Activated CD4-positive, CD25-positive, alpha-beta regulatory T cell (primary cell): ENCODE measurements at places on chromosomes 6 and 20.

DNA sequence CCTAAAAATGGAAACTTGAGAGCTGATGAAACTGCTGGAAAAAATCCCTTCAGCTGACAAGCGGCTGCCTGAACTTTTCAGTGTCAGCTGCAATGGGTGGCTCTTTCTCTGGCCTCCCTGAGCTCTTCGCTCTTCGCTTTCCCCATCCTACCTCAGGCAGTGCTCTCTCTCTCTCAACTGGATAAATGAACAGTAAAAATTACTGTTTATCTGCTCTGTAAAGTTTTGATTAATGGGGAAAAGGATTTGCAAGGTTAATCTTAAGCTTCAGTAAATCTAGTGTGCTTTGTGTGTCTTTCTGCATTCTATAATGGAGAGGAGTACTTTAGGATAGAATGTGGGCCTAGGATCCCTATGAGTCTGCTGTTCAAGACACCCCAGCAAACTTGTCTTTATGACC lies 35.1 kb downstream of the TMEM14A start:
- no peak for DNase-seq

- DNase-seq, result no peak
Measured at GRCh38 chr6:90574610-90575009, 12.3 kb downstream of the MAP3K7 start.

GRCh38 chr6:128017288-128017687 lies 116.4 kb upstream of the THEMIS start:
- no peak for DNase-seq

DNA sequence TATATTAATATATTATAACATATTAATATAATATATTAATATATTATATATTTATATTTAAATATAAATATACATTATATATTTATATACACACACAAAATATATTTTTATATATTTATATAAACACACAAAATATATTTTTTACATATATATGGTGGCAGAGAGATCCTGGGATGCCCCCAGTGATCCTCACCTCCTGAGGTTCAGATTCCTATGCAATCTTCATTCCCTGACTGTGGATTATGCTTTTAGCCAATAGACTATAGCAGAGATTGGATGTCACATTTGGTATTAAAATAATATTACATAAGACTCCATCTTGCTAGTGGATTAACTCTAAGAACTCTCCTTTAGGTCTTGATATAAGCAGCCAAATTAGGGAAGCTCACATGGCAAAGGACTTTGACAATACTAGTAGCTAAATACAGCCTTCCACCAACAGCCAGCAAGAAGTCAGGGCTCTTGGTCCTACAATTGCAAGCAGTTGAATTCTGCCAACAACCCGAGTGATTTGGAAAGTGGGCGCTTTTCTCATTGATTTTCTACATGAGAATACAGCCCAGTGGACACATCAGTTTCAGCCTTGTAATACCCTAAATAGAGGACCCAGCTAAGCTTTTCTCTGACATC lies 681.0 kb downstream of the C6orf118 start:
- no peak for DNase-seq

GRCh38 chr20:31747640-31748039 lies 8.6 kb downstream of the TPX2 start:
- DNase-seq, result no peak

DNA sequence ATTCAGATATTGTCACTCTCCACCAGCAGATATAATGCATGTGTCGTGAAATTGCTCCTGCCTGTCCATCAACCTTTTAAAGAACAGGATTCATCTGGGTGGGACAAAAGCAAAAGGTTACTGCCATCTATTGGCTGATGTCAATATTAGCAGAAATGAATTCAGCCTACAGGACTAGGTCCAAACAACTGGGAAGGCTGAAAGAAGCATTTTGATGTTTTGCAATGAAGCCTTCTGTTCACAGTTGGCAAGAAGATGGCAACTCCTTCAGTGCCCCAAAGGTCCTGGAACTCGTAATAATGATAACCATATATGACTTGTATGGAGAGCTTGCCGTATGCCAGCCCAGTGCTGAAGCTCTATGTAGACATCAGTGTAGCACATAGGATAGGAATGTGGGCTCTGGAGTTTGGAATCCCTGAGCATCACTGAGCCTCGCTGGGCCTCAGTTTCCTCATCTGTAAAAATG lies 7.5 kb downstream of the BCAS1 start:
- no peak for DNase-seq

GRCh38 chr20:23727016-23727415 lies 23.7 kb downstream of the CST1 start:
- DNase-seq, result no peak

DNA sequence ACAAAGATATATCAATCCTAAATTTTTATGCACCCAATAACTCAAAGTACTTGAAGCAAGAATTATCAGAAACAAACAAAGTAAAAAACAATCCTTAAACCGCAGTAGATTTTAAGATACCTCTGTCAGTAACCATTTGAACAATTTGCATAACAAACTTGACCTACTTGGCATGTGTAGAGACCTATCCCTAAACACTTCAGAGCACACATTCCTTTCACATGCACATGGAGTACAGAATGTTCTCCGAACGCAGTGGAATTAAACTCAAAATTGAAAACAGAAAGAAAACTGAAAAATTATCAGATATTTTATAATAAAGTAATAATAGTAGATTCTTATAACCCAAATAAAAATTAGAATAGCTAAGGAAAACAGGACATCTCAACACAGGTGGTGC lies 162.6 kb upstream of the THBS2 start:
- DNase-seq, result no peak

GRCh38 chr6:98529364-98529763 lies 305.0 kb upstream of the POU3F2 start:
- no peak for DNase-seq

- no peak for DNase-seq
Measured at GRCh38 chr20:18971574-18971973, 158.0 kb downstream of the SCP2D1 start.

DNA sequence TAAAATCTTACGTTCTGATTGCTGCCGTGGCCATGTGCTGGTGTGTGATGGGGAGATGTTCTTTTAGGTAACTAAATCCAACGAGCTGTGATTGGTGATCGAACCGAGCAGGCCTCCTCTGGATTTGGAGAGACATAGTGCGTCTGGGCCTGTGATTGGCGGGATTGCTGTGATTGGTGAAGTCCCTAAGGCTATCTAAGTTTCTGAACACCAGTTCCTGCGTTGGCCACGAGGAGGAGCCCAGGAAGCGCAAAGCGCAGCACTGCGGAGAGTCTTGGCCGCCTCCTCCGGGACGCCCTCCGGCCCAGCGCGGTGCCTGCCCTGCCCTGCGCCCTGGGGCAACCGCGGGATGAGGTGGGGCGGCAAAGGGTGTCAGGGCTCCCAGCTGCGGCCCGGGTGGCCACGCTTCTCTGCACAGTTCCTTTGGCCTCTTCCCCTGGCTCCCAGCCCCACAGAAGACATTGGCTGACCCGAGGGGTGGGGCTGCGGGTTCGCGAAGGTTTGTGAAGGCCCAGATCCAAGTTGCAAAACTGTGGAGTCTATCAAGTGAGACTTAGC lies 33.0 kb downstream of the HNF4A start:
- peak; percentile 31 for DNase-seq

GRCh38 chr20:19540392-19540791 lies 217.7 kb upstream of the RIN2 start:
- DNase-seq, result no peak

DNA sequence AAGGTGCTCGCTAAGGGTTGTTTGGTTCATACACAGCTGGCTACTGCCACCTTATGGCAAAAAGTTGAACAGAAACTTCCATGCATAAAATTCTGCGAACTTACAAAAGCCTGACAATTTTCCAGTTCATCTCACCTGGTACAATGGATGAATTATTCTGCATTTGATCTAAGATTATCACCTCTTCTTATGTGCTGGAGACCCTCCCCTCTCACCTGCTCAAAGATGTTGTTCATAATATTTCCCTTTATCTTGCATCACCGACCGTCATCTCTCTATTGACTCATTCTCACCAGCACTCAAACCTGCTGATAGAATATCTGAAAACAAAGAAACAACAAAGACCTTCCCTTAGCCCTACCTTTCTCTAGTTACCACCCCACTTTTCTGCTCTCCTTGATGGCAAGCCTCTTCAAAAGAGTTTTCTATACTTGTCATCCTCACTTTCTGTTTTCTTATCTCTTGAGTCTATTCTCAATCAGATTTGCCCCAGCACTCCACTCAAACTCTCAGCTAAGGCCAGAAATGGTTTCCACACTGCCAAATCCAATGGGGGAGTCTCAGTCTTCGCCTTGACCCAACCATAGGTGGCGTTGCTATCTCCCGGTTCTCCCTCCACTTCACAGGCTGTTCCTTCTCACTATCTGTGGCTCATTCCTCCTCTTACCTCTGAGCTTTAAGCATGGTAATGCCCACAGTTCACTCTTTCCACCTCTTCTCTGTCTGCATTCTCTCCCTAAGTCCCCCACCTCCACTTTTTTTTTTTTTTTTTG lies 25.8 kb downstream of the SNRNP48 start:
- no peak for DNase-seq

DNA sequence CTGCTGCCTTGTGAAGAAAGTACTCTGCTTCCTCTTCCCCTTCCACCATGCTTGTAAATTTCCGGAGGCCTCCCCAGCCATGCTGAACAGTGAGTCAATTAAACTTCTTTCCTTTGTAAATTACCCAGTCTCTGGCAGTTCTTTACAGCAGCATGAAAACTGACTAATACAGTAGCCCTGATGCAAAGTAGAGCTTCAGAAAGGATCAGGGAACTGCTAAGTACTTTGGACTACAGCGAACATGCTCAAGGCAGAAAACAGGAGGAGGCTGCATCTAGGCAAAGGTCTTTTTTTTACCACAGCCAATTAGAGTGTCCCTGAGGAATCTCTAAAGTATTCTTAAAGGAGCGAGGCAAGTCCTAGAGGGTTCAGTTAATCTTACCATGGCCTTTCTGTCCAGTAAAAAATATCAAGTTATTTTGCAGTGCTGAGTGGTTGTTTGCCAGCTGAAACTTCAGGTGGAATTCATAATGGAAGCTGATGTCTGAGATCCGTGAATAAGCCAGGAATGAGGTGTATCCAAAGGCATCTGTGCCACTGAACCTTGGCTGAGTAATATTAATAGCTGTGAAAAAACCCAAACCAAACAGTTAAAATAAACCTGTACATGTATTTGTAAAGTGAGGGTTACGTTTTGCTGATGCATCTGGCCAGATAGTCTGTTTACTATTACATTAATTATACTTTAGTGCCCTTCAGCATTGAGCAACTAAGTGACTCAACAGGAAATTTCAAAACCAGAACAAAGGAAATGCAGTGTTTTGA lies 170.4 kb downstream of the PHF3 start:
- no peak for DNase-seq

- DNase-seq, result no peak
Measured at GRCh38 chr6:164130151-164130550, 715.6 kb downstream of the QKI start.

GRCh38 chr20:43975096-43975768 lies 60.6 kb downstream of the TOX2 start:
- no peak for DNase-seq

DNA sequence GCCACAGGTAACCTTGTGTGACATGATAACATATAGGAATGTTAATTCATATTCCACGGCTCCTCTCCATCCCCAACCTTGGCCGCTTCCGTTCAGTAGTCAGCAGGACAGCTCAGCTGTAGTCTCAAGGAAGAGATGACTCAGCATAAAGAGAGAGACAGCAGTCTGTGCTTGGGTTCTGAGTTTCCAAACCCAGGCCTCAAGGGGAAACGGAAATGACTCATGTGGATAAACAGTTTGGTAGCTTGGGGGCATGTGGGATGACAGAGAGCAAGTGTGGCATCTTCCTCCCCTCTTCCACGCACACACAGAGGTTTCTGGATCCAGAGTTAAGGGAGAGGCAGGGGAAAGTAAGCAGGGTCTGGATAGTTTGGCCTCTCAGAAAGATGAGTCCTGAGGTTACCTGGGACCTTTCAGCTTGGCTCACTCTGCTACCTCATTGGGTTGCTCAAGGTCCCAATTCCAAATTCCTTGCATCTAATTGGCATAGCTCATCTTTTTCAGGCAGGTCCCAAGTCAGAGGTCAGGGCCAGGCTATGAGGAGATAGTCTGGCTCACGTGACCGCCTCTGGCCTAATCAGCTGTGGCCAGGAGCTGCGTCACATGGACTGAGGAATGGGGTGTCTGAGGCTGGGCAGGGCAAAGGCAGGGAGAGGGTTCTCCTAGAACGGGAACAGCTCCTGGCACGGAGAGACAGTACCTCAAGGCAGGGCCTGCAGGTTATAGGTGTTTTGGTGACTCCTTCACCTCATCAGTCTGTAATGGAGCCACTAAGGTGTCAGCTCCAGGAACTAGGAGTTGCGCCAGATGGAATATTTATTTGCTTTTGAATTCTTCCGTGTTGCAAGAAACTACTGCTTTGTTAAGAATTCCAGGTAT lies 36.5 kb upstream of the MLN start:
- no peak for DNase-seq

DNA sequence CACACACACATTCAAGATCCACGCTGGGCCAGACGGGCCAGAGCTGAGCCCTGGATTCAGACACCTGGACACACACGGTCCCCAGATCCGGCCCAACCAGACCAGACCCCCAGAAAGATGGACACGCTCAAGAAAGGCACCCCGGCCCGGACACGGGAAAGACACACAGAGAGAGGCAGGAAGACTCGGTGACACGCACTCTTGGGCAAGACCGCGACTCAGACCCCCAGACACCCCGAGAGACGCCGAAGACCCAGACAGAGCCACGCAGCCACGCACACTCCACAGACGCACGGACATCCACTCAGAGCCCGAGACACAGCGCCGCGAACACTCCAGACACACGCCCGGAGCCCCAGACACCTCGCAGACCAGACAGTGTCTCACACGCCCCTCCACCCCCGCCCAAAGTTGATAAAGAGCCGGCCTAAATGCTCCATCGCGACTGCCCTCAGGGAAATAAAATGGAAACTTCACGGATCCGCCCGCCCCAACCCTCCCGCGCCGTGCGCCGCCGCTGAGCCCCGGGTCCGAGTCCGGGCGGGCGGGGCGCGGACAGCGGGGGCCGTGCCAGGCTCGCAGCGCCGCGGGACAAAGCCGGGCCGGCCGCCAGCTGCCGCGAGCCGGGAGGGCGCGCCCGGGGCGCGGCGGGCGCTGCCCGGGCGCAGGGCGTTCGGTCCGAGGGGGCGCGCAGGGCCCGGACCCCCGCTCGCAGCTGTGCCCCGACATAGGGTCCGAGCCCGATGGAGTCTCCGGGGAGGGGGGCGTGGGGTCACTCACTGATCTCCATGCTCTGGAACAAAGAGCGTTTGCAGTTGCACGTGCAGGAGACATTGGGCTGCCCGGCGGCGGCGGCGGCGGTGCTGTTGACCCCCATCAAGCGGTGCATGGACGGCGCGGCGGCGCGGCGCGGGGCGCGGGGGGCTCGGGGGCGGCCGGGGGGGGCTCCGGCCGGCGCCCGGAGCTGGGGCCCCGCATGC lies 831 bp downstream of the PMEPA1 start:
- DNase-seq, result no peak

DNA sequence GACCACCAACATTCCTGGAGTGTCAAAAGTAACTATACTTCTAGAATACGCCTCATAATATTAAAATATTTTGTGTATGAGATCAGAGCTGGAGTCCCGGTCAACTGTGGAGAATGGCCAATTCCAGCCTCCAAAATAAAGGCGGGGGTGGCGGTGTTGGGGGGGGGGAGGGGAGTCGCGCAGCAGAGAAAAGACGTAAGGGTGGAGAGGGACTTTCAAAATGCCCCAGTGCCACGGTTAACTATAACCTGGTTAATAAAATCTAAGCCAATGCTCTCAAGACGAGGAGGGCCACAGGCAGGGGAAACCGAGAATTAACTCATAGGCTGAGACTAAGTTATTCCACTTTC lies 1.3 kb downstream of the NUP153 start:
- DNase-seq, result no peak

GRCh38 chr6:10416863-10417641 lies 2.2 kb upstream of the TFAP2A start:
- no peak for DNase-seq

- no peak for DNase-seq
Measured at GRCh38 chr20:18504479-18505060, 3.2 kb upstream of the SEC23B start.
